Occipital lobe (tissue), 3 donors: ENCODE measurements at places on chromosomes 2 and 18. TPM values are rescaled to one million over a fixed set of nuclear protein-coding genes. Genes with fewer than 3 reads are reported as not detected.

DNA sequence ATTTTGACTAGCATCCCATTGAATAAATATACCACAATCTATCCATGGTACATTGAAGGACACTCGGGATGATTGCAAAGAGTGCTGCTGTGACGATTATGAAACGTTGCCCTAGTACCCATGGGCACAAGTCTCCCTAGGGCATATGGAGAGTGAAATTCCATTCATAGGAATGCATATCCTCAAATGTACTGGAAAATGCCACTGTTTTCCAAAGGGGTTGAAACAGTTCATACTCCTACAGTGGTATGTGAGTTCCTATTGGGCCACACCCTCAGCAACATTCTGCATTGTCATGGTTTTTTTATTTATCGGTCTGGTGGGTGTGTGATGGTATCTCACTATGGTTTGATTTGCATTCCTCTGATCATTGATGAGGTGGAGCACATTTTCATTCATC lies 130.6 kb downstream of the TWIST2 start:
- DNase-seq = no peak

DNA sequence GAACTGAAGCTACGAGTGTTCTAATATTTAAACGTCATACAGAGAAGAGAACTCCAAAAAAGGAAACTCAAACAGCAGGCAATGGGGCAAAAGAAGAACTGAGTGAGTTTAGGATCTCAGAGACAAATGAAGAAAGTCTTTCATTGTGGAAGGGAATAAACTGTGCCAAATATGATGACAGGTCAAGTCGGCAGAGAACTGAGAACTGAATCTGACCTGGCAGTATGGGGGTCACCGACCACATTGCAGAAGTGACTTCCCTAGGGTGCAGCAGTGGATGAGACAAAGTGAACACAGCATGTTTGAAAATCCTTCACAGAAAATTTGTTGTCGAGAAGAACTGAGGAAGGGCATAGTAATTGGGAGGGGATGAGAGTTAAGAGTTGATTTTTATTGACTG lies 55.9 kb downstream of the TTC21B start:
- DNase-seq = no peak

GRCh38 chr2:136118819-136119716 lies 1.1 kb upstream of the CXCR4 start:
- no peak for DNase-seq

ACKR3 gene
- 20.3 TPM for total RNA-seq

DNA sequence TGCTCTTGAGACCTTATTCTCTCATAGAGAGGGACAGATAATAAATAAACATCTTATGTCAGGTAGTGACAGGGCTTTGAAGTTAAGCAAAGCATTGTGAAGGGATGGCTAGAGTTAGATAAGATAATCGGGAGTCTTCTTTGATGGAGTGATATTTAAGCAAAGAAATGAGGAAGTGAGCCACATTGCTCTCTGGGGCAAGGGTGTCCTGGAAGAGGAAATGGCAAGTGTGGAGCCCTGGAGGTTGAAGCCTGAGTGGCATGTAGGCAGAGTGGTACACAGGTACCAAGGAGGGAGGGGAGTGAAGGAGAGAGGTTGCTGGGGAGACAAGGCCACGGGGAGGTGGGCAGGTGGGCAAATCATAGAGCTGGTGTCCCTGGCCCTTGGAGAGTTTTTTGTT lies 110.2 kb downstream of the CTAGE1 start:
- DNase-seq = no peak

UGT1A8 gene
- total RNA-seq = not detected

GRCh38 chr2:128593879-128594650 lies 275.4 kb upstream of the HS6ST1 start:
- no peak for DNase-seq

GRCh38 chr18:76923485-76924085 lies 101.2 kb downstream of the ZNF236 start:
- DNase-seq = no peak

DNA sequence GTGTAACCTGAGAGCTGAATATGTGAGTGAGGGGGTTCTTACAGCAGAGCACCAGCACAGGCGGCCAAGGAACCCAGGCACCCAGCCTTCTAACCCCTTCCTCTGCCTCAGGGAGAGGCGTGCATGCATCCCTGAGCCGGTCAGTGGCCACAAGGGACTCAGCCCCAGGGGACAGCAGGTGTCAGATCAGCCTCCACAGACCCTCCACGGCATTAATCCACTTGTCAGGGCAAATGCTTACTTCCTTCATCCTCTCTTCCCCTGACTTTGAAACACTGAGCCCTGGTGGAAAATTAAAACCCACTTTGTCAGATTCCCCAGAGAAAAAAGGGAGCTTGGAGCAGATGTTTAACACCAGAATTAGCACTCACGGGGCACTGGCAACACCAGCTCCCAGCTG lies 60.5 kb upstream of the SMAD2 start:
- no peak for DNase-seq

GAREM1 gene
- total RNA-seq = 22.0 TPM

NRP2 gene
- total RNA-seq = 22.1 TPM

GRCh38 chr2:241313543-241314095 lies 1.9 kb downstream of the HDLBP start:
- DNase-seq = no peak

DNA sequence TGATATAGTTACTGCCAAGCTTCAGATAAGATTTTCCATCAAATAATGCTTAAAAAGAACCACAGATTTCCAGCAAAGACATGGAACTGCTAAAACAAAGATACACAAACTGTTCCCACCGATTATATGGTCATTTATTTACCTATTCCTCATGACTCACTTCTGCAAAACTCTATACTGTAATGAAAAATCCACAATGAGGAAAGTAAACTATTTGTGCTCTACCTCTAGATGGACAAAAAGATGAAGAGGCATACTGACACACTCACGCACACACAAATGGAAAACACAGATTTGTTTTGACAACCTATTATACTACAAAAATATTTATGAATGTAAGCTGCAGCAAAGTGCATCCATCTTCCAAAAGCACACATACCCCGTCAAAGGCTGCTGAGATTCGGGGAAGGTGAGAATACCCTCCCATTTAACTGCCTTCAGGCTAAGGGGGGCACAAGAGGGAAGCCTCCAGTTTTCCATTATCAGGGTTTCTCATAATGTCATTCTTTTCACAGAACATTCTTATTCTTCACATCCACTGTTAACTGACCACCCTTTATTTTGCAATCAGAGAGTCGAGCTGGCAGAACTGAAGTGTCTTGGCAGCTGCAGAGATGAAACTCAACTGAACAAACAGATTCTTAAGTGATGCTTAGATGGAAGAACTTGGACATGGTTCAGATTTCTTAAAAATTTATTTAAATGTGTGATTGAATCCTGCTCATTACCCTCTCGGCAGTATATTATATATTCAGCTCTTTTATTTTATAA lies 115.9 kb upstream of the TANK start:
- no peak for DNase-seq

CAVIN2 gene
- 6.6 TPM for total RNA-seq
